ENCODE measurements at places on chromosomes 1 and 21.
A peak's percentile ranks its signal among the peaks of the same experiment; 100 is the strongest.

- DNase-seq, result no peak
Measured at GRCh38 chr1:157196245-157196543, 58.0 kb upstream of the ETV3 start.

DNA sequence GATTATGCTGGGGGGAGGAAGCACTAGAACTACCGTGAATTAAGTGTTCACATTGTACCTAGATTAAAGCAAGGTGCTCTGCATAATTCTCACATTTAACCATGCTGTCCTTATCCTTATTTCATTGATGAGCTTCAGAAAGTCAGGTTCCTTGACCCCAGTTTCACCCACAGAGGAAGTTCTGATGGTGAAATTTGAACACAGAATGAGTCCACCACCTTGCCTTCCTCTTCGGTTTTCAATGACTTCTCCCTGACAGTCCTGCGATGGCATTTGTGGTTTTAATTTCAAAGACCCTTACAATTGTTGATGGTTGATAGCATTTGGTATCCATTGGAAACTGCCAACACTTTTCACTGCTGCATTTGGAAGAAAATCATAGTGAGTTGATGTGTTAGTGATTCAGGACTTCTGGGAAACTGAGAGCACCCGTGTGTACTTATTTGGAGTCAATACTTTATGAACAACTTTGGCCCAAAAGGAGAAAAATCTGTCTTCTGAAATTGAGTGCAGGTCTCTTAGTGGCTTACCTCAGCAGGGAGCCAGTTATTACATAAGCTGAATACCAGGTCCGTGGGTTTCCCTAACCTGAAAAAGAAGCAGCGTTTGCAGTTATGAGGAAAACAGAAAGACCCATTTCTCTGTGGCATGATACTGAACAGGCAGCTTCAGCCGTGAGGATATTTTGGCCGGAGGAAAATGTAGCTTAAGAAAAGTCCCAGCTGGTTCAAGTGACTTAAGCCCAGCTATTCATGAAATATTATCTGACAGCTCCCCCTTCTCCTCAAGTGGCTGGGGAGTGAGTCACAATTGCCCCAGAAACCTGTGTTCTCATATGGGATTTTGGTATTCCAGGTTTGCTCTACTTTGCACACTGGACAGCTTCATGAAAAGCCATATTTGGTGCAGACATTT, 47.5 kb downstream of the ROR1 start:
- DNase-seq, result no peak

DNA sequence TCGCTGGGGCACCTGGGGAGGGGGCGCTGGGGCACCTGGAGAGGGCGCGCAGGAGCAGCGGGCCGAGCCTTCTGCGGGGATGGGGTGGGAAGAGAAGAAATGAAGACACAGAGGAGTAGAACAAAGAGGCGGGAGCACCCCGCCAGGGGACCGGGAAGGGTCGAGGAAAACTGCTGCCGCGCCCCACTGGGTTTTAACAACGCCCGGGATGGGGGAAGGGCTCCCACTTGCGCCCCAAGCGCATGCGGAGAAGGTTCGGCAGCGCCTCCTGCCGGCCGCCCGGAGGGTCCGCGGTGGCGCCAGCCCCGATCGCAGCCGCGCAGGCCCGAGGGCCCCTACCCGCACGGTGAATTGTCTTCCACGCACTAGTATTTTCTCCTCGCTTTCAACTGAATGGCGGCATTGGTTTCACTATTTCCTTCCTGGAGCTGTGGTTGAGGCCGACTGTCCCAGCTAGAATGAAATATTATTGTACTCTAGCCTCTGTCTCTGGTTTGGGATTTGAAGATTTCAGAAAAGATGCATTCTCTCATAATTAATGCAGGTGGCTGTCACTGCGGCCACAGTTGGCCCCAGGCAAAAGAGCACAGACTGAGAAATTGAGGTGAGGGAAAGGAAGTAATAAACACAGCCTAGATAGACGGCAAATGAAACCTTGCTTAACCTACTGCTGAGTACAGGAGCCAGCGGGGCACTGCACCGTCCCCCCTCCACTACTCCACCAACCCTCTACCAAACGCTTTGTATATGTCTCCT, 57.3 kb downstream of the MAB21L3 start:
- DNase-seq, result peak; percentile 86

DNA sequence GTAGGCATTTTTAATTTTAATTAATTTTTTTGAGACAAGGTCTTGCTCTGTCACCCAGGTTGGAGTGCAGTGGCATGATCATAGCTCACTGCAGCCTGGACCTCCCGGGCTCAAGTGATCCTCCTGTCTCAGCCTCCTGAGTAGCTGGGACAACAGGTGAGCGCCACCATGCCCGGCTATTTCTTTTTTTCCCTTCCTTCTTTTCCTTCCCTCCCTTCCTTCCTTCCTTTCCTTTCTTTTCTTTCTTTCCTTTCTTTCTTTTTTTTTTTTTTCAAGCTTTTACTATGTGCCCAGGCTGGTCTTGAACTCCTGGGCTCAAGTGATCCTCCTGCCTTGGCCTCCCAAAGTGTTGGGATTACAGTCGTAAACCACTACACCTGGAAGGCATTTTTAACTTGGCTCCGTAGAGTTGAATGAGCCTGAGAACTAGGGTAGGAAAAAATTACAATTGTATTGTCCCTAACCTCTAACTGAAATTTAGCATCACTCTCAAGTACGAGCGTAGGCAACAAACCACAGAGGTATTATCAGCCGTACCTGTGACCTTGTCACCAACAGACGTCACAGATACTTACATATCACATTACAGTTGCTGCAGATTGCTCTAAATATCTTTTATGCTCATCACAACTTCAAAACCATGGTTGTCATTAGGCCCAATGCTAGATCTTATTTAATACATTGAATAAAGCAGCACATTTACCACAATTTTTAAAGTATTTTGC, 8.0 kb downstream of the RUNX3 start:
- DNase-seq, result no peak

DNA sequence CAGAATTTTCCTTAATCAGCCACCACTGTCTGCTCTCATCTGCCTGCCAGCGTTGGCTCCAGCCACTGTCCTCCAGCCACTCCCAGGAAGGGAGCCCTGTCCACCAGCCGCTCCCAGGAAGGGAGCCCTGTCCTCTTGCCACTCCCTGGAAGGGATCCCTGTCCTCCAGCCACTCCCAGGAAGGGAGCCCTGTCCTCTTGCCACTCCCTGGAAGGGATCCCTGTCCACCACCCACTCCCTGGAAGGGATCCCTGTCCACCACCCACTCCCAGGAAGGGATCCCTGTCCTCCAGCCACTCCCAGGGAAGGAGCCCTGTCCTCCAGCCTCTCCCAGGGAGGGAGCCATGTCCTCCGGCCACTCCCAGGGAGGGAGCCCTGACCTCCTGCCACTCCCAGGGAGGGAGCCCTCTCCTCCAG, 726.5 kb downstream of the PTPRU start:
- DNase-seq, result no peak

- no peak for DNase-seq
Measured at GRCh38 chr1:106492880-106493279, 563.6 kb upstream of the PRMT6 start.

DNA sequence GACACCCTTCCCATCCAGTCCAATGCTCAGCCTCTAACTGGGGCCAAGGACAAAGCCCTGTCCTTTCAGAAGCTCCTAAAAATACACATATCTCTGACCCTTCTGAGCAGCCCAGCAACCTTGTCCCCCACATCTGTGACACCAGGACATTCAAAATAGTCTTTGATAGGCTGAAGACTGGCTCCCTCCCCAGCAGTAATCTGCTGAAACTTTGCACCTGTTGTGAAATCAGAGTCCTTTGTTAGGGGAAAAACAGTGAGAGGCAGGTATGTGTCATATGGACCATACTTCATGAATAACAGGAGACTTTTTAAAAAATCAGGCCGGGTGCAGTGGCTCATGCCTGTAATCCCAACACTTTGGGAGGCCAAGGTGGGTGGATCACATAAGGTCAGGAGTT, 82.4 kb upstream of the VAMP3 start:
- no peak for DNase-seq

DNA sequence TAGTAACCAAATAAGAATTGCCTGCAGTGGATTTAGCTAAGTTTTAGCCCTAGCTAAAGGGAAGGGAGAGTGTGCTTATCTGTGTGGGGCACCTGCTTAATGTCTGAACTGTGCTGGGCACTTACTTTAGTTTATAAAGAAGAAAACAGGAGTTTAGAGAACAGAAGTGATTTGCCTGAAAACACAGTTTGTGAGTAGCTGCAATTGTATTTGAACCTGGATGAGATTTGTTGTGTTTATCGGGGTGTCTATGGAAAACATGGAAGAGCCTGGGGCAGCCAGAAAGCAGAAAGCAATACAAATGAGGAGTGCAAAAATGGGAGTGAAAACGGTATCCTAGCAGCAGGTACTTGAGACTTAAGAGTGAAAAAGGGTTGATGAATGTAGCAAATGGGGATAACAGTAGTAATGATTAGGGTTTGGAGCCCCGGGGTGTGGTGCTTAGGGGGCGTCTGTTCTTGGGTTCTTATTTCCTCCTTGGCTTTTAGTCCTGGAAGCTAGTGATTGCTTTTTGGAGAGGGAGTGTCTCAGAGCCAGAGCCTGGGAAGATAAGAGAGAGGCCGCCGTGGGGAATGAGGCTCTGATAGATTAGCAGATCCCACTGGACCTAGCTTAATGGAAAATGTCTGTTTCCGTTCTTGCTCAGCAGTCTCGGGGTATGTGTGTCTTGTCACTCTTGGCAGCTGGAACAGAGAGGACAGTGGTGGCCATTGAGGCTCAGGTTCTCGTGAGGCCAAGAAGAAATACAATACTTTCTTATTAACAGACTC, 5.6 kb downstream of the PRCC start:
- peak; percentile 68 for DNase-seq

DNA sequence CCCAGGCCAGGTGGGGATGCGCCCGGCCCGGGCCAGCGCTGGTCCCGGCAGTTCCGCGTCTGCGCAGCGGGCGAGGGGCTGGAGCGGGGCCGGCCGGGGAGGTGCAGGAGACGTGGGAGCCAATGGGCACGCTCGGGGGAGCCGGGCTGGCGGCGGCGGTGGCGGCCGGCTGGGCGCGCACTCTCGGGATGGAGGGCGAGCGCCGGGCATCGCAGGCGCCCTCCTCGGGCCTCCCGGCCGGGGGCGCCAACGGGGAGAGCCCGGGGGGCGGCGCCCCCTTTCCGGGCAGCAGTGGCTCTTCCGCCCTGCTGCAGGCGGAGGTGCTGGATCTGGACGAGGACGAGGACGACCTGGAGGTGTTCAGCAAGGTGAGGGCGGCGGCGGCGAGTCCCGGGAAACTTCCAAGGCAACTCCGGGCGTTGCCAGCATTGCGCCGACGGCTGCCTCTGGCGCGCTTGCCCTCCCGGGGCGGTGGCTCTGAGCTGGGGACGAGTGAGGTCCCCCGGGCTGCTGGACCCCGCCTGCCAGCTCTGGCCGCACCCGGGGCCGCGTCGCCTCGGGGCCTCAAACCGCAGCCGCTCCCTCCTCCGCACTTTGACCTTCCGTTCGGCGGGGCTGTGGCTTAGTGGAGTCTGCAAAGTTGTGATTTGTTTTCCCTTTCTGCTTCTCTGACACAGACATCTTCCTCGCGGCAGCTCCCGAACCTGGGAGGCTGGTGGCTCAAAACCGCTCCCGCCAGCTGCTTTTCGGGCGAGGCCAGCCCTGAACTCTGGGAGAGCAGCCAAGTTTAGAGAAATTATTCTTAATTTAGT, at the start of gene SNX7:
Gene SNX7 (plus strand): TSS at position 178 of the 812 bp plus-strand sequence. CDS start 11 bp downstream, at position 189.
- DNase-seq, result no peak

- no peak for DNase-seq
Measured at GRCh38 chr1:74822851-74823401, 90.0 kb downstream of the TYW3 start.

DNA sequence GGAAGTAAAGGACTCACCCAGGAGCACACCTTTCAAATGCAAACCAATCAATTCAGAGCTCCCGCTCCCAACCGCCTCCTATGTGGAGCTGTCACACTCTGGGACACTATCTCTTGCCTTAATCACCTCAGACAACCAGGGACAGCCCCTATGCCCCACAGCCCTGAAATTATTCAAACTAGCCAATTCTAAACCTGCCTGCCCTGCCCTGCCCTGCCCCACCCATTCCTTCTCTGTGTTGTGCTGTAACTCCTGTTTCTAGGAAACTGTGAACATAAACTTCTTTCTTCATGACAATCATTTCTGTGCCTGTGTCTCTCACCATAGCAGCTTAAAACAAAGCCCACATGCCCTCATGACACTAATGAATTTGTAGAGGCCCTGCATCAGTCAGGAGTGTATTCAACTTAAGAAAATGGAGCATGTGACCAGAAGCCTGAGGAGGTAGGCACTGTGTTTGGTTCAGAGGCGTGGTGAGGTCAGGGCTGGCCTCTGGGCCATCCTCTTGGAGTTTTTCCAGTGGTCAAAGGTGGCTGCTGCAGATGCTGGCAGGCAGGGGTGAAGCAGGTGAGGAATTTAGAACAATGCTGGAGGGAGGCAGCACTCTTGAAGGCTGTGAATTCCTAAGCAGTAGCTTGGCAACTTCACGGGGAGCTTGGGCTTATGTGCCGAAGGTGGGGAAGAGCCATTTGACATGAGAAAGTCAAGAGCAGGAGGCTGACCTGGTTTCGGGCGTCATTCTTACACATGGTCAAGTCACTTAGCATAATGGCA, 74.5 kb downstream of the RHOU start:
- no peak for DNase-seq

DNA sequence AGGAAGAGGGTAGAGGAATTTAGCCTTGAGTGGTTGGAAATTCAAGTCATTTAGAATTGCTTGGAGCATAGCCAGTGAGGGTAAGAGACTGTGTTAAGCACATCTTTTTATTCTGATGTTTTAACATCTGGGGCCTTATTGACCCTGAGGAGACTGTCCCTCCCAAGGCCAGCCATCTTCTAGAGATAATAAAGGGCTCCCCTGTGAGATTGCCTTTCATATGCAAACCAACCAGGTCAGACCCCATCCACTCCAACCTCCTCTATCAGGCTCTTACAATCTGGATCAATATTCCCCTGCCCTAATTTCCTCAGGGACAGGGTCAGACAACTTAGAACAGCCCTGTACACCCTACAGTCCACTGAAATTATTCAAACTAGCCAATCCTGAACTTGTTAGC, 93.8 kb downstream of the ATP1B1 start:
- DNase-seq, result no peak

- DNase-seq, result no peak
Measured at GRCh38 chr1:7069931-7070330, 284.7 kb downstream of the CAMTA1 start.

GRCh38 chr1:197921235-197922069, 4.3 kb downstream of the LHX9 start:
- peak; percentile 14 for DNase-seq

DNA sequence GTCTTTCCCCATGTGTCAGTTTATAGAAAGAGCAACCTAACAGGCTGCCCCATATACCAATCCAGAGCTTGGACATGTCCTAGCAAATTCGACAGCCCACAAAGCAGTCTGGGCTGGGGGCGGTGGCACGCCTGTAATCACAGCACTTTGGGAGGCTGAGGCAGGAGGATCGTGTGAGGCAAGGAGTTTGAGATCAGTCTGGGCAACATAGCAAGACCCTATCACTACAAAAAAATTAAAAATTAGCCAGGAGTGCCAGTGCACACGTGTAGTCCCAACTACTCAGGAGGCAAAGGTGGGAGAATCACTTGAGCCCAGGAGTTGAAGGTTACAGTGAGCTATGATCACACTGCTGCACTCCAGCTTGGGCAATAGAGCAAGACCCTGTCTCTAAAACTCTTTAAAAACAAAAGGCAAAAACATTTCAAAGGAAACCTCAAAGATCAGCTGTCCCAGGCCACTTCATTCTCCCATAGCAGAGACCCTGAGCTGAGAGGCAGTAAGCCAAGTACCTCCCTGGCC, 54.4 kb downstream of the SETD4 start:
- DNase-seq, result no peak

GRCh38 chr1:212760126-212760823, 31.3 kb downstream of the NSL1 start:
- peak; percentile 47 for DNase-seq

GRCh38 chr1:23779826-23780371, 1.7 kb downstream of the PITHD1 start:
- peak; percentile 80 for DNase-seq

- no peak for DNase-seq
Measured at GRCh38 chr1:91036894-91037829, 15.3 kb upstream of the ZNF644 start.
